Ovary (tissue), 10 donors: ENCODE measurements at places on chromosomes 2 and 18.

- DNase-seq, result no peak
Observed at GRCh38 chr2:233597522-233597921, 19.9 kb upstream of the UGT1A8 start.

DNA sequence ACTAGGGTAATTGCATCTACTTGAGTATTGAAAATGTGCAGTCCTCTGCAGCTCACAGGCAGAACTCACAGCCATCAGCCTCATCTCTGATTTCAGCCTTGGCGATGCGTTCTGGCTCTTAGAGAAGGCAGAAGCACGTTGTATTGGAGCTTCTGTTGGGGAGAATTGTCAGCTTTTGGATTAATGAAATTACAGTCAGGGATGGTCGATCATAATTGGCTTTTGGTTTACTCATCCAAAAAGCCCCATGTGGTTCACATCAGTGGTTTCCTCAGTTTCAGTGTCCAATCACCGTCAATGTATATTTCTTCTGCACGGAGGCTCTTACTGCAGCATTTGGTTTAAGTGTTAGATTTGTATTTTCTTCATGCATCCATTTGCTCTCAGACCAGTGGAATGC, 218.5 kb upstream of the SOX11 start:
- no peak for DNase-seq

- DNase-seq, result no peak
Observed at GRCh38 chr2:176565641-176566323, 296.5 kb downstream of the MTX2 start.

DNA sequence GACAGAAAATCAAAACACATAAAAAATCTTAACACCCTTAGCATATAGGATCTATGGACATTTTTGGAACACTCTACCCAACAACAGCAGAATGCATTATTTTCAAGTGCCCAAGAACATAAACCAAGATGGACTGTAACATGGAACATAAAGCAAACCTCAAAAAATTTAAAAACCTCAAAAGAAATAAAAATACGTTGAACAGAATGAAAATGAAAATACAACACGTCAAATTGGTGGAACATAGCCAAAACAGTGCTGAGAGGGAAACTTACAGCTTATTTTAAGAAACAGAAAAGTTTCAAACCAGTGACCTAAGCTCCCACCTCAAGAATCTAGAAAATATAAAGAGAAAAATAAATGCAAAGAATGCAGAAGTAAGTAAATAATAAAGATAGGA, 58.3 kb upstream of the BCL2L11 start:
- DNase-seq, result no peak
